ENCODE measurements at places on chromosomes 1 and 21.
A peak's percentile ranks its signal among the peaks of the same experiment; 100 is the strongest.

- no peak for DNase-seq
These were observed 434.4 kb downstream of the PTPRU start for GRCh38 chr1:29670752-29671151.

GRCh38 chr1:102732927-102733326 lies 375.4 kb downstream of the COL11A1 start:
- DNase-seq = no peak

GRCh38 chr1:222928212-222928611 lies 113.4 kb downstream of the DISP1 start:
- no peak for DNase-seq

GRCh38 chr1:217781056-217781455 lies 149.9 kb downstream of the SPATA17 start:
- no peak for DNase-seq

GRCh38 chr21:44295163-44295573 lies 4.7 kb upstream of the PFKL start:
- no peak for DNase-seq

DNA sequence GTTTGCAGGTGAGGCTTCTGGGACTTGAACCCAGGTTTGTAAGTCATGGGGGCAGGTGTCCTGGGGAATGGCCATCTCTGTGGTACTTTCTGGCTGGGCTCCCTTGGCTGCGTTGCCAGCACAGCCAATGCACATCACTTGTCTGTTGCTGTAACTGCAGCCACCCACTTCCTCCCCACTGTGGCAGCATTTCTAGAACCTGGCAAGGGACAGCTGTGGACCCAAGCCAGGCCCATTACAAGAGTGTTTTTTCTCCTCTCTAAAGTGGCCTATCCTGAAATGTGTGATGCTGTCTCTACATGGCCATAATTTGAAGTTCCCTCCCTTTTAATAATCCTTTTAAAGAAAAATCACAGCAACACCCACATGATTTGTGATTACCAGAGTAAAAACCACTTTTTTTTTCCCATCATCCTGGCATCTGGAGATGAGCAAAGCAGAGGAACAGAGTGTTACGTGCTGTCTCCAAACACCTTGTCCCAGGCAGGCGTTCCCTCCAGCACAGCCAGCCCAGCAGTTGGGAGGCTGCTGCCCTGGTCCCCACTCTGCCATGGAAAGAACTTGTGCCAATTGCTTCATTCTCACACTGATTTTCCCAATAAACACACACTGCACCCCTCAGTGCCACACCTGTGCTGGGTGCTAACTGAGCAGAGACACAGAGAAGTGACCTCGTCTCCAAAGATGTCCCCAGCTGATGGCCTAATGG lies 360.6 kb upstream of the USP24 start:
- DNase-seq = no peak

GRCh38 chr1:209648931-209649776 lies 3.1 kb downstream of the LAMB3 start:
- no peak for DNase-seq

- DNase-seq = no peak
These were observed 12.8 kb downstream of the AHCYL1 start for GRCh38 chr1:109997204-109997866.

DNA sequence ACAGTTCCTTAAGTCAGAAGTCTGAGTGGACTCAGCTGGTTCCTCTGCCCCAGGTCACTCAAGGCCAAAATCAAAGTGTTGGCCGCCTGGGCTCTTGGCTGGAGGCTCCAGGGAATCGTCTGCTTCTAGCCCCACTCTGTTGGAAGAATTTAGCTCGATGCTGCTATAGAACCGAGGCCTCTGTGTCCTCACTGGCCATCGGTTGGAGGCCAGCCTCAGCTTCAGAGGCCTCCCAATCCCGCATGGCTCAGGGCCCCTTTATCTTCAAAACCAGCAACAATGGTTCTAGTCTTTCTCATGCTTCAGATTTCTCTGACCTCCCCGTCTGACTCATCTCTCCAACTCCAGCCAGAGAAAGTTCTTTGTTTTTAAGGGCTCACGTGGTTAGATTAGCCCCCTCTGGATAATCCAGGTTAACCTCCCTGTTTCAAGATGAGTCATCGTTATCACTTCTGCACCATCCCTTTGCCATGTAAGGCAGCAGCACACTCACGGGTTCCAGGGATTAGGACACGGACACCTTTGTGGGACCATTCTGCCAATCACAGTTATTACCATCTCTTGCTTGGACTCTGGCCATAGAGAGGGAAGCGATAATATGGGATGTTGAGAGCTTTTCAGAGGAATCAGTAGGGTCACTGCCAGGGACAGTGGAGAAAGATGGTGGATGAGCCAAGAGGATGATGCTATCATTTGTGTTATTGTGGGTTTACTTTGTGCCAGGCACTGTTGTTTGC lies 13.6 kb downstream of the FHAD1 start:
- no peak for DNase-seq

DNA sequence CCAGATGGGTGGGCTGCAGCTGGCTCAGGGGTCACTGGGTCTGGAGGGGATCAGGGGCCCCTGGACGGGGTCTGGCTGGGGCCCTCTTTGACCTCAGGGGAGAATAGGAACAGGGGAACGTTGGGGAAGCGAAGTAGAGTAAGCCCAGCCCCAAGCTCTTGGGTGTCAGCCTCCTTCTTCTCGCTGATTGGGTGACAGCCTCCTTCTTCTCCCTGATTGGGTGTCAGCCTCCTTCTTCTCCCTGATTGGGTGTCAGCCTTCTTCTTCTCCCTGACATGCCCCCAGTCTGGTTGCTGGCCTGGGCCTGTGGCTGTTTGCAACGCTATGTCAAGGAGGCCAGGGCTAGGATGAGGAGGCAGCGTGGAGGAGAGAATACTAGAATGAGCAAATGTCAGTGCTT lies 76.7 kb upstream of the CASZ1 start:
- DNase-seq = no peak

DNA sequence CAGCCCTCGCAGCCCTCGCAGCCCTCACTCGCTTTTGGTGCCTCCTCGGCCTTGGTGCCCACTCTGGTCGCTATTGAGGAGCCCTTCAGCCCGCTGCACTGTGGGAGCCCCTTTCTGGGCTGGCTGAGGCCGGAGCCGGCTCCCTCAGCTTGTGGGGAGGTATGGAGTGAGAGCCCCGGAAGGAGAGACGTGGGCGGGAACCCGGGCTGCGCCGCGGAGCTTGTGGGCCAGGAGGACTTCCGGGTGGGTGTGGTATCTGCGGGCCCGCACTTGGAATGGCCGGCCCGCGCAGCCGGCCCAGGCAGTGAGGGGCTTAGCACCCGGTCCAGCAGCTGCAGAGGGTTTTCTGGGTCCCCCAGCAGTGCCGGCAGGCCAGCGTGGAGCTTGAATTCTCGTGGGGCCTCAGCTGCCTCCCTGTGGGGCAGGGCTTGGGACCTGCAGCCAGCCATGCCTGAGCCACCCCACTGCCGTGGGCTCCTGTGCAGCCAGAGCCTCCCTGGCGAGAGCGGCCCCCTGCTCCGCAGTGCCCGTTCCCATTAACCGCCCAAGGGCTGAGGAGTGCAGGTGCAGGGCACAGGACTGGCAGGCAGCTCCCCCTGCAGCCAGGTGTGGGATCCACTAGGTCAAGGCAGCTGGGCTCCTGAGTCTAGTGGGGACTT lies 9.9 kb upstream of the CFHR2 start:
- DNase-seq = no peak

DNA sequence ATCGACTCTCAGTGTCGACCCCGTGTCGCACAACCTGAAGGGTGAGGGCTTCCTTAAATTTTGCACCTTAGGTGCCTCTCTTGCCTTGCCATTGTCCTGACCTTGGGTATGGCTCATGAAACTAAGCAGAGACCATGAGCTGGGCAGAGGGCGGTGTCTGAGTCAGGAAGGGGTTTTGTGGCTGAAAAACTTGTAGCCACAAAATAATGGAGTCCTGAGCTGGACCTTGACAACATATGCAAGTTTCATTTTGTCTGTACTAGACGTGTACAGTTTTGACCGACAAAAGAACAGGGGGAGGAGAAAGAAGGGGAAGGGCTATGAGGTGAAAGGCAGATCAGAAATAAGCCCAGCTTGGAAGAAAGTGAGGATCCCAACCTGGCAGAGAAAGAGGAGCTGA lies 8.3 kb upstream of the RUNX1 start:
- DNase-seq = no peak

- no peak for DNase-seq
These were observed 563.5 kb downstream of the PTPRC start for GRCh38 chr1:199202331-199202730.

GRCh38 chr1:32470991-32471694 lies 6.3 kb downstream of the ZBTB8B start:
- no peak for DNase-seq

GRCh38 chr1:2141025-2141424 lies 53.5 kb downstream of the FAAP20 start:
- no peak for DNase-seq

DNA sequence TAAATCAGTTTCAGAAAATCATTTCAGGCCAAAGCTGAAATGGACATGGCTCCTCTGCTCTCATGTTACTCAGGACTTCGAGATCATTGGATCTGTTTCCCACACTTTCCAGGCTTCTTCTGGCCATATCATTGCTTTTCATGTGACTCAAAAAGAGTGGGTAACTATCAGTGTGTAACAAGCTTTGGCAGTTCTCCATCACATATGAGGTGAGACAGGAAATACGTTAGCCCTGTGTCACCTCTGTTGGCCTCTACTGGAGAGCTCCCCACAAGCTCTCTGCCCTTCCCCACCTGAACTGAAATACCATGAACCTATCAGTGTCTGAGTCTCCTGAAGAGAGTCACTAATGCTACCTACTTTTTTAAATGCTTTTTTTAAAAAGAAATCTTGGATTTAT lies 128.2 kb downstream of the LBR start:
- DNase-seq = no peak

GRCh38 chr1:229893762-229894444 lies 173.1 kb upstream of the GALNT2 start:
- no peak for DNase-seq

GRCh38 chr1:226799634-226800281 lies 60.7 kb upstream of the ITPKB start:
- no peak for DNase-seq

GRCh38 chr1:98323906-98324358 lies 337.6 kb upstream of the SNX7 start:
- DNase-seq = no peak

DNA sequence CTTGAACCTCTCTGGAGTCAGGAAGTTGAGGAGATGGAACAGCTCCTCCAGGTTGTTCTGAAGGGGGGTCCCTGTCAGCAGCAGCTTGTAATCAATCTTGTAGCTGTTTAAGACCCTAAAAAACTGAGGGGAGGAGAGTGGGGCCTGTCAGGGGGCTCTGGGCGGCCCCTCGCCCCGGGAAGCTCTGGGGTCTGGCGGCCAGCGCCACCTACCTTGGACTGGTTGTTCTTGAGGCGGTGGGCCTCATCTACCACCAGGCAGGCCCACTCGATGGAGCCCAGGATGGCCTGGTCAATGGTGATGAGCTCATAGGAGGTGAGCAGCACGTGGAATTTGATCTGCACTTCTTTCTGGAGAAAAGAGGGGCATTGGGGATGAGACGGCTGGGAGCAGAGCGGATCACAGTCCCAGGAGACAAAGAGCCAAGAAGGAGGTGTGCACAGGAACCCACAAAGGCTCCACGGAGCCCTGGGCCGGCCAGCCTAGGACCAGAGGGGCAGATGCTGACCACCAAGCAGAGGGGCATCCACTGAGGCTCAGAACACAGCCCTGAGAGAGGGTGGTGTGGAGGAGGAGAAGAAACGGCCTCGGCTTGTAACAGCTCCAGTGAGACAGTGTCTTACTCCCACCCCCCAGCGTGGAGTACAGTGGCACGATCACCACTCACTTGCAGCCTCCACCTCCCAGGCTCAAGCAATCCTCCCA lies 43.5 kb downstream of the CHD5 start:
- DNase-seq = no peak

DNA sequence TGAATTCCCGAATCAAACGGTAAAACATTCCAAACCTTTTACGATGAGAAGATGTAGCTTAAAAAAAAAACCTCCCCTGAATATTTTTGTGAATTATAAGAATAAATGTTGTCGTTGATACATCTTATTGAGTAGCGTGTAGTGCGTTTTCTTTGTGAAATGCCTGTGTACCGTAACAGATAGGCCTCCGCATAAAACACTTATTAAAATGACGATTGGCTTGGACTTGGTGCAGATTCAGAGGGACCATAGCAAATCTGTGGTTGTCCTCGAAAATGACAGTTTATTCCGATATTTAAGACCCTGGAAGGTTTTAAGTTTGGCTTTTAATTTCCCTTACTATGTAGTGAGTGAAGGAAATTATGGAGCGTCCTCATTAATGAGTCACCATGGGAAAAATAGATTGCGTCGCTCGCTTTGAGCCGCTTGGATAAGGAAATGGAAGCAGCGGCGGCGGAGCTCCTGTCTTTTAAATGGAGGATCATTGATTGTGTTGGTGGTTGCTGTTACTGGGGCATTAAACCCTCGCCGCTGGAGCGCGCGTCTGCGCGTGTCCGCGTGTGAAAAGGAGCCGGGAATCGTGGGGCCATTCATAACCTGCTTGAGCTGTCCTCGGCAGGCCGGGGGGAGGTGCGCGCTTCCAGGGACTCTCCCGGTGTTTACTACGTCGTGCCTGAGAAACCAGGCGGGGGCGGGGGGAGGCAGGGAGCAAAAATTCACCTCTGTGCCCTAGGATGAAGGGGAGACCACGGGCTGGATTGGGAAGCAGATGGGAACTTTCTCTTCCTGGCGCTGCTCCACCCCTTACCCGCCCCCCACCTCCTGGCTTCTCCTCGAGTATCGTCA lies 1.6 kb downstream of the SPEN start:
- peak; percentile 78 for DNase-seq

- DNase-seq = no peak
These were observed 252.0 kb downstream of the RHOU start for GRCh38 chr1:228987286-228987685.

GRCh38 chr1:31834501-31834900 lies 18.7 kb upstream of the SPOCD1 start:
- DNase-seq = no peak

DNA sequence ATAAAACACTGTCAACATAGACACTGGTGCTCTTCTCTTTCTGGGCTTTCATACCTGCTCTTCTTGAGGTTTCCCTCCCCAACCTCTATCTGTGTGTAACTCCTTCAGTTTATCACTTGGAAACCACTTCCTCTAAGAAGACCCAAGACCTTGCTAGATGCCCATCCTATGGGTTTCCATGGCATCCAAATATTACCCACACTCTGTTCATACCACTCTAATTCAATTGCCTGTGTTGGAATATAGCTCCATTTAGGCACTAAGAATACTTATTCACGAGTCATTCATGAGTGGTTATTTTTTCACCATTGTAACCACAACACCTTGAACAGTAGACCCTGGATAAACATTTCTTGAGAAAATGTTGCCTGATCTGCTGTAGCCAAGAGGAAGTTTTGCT lies 231.1 kb upstream of the SGIP1 start:
- DNase-seq = no peak

- no peak for DNase-seq
These were observed 614.0 kb upstream of the CHRM3 start for GRCh38 chr1:238772322-238772721.

DNA sequence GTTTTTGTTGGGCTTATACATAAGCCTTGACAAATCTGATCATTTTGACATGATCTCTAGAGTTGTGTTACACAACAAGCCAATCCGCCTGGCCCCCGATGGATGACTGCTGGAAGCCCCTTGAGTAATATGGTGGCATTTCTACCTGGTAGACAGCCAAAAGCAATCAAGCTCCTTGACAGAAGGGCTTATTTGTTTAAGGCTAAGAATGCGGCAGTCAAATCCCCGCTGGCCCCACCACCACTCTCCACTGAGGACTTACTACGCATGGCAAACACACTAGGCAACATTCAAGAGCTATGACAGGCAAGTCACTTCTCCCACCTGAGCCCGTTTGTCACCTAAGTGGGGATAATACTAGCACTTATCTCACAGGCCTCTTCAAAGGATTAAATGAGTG lies 33.4 kb upstream of the C1orf198 start:
- DNase-seq = no peak

- DNase-seq = no peak
These were observed 857 bp upstream of the AK5 start for GRCh38 chr1:77280962-77281361.
